ENCODE measurements at places on chromosomes 2 and 18.

- no peak for DNase-seq
These were observed 29.3 kb upstream of the LRRTM1 start for GRCh38 chr2:80333886-80334285.

DNA sequence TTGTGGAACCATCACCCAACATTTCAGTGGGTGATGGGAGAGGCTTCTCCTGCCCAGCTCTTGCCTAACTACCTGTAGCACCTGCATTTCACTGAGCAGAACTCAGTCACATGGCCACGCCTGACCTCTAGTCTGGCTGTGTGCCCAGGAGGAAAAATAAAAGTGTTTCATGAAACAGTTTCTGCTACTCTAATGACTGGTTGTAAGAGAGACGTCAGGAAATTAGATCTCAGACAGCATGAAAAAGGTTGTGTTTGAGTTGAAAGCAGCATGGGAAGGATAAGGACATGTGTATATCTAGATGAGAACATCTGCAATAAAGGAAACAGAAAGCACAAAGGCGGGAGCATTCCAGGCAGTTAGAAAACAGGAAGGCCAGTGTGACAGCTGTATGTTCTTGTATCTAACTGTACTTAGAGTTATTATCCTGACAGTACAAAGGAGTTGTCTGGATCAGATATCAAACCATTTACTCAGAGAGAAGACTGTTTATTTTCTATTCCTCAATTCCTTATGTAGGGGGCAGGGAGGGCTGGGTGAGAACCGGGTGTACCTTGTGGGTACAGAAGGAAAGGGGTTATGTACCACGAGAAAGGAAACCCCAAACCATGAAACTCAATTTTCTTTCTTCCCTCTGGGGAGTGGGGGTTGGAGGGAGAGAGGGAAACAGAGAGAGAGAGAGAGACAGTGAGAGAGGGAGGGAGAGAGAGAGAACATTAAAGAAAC, 307.4 kb upstream of the VWC2L start:
- no peak for DNase-seq

- no peak for DNase-seq
These were observed 34.9 kb upstream of the CYP26B1 start for GRCh38 chr2:72182547-72182946.

DNA sequence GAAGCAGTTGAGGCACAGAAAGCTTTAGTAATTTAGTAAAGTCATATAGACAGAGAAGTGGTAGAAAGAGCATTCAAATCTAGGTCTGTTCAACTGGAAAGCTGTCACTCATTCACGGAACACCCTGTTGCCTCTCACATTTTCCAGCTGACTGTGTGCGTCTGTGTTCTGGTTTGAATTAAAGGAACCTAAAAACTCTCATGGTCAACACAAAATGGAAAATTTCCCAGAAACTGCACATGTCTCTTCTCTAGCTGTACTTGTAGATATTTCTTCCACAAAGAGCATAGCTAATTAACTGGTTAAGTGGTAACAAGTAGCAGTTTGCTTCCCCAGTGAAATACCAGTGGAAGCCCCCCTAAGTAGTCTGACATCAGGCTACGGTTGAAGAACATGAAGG, 390.8 kb downstream of the TGIF1 start:
- no peak for DNase-seq

DNA sequence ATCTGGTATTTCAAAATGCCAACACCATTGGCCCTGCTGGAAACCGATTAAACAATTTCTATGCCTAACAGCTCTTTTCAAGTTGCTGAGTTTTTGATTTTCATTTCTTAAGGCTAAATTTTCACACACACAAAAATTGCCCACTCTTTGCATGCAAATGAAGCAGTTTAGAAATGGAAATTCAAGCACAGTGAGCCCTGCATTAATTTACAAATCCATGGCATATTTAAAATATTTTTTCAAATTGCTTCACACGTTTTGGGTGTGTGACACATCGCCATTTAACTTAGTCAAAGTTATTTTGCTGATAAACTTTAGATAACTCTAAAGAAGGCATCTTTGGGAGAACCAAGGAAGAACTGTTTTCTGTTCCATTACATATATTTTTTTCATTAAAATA, 184.8 kb downstream of the TXNL1 start:
- no peak for DNase-seq

- no peak for DNase-seq
These were observed 182.6 kb downstream of the ZNF804A start for GRCh38 chr2:184780944-184781343.

- no peak for DNase-seq
These were observed 64.9 kb downstream of the PPP1R1C start for GRCh38 chr2:182050333-182051135.

GRCh38 chr2:46699934-46700256, 215.7 kb downstream of the MCFD2 start:
- no peak for DNase-seq

- DNase-seq, result no peak
These were observed 1516.1 kb downstream of the RPIA start for GRCh38 chr2:90207454-90208058.

- no peak for DNase-seq
These were observed 3.7 kb upstream of the LRRFIP1 start for GRCh38 chr2:237623428-237624403.

DNA sequence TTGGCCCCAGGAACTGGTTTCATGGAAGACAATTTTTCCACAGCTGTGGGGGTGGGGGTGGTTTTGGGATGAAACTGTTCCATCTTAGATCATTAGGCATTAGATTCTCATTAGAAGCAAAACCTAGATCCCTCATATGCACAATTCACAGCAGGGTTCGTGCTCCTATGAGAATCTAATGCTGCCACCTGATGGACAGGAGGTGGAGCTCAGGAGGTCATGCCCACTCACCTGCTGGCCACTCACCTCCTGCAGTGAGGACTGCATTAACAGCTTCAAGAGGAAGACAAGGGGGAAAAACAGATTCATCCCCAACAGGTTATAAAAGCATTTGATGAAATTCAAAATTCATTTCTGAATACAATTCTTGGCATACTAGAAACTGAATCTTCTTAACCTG, 38.5 kb downstream of the THAP4 start:
- no peak for DNase-seq

DNA sequence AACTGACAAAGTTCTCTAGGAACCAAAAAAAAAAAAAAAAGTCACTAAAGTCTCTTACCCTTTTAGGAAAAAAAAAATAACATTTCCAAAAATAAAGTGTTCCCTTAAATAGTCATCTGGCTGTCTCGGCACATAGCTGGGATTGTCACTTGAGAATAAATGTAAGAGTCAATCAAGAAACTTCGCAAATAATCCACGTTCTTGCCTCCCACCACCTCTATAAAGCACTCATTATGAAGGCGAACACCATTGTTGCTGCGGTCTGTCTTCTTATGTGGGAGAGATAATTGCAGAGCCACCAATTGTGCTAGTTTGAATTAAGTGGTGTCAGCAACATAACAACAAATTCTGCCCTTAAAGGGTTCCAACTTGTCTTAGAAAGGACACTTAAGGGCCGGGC, 163.7 kb downstream of the FBXO15 start:
- DNase-seq, result no peak

DNA sequence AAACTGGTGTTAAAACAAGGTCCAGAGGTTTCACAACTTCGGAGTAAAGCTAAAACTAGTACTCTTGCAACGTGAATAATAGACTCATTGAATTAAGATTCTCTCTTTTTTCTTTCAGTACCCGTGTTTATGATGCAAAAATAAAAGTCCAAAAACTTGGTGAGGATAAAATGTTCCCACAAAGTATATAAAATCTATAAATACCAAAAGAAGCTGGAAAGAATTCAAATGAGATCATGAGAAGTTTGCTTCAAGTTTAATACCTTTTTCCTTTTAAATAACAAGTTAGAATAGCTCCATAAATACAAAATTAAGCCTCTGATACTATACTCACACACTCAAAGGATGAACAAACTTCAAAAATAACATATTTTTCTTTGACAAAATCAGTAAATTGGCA, 34.0 kb downstream of the METTL4 start:
- no peak for DNase-seq

DNA sequence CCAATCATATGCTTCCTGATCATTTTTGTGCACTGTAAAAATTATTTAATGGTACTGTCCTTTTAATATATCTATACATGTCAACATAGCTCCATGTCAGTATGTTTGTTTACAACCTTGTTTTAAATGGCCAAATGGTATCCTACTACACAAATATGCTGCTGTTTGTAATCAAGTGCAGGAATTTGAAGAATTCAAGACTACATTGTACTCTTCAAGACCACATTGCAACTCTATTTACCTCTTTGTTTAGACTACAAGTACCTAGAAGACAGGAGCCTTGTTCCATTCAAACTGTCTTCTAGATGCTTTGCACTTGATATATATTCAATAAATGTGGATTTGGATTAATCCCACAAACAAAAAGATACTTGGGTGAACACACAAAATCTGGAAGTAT, 41.7 kb downstream of the CNTNAP5 start:
- DNase-seq, result no peak

GRCh38 chr2:99786636-99787390, 297.0 kb upstream of the REV1 start:
- DNase-seq, result no peak

DNA sequence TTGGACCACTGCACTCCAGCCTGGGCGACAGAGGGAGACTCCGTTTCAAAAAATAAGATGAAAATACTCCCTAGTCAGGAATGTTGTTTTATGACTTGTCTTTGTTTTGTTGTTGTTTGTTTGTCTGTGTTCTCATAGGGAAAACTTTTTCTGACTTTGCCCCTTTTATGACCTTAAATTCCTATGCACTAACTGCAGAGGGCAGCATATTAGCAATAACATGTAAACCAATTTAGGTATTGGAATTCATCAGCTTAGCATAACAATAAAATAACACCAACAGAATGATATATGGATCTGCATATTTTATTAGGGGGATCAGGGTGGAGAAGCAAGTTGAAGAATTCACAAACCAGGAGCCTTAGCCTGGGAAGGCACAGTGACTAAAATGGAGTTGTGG, 631.5 kb downstream of the SUCLG1 start:
- no peak for DNase-seq

GRCh38 chr2:3323360-3324035, 54.1 kb downstream of the EIPR1 start:
- no peak for DNase-seq

DNA sequence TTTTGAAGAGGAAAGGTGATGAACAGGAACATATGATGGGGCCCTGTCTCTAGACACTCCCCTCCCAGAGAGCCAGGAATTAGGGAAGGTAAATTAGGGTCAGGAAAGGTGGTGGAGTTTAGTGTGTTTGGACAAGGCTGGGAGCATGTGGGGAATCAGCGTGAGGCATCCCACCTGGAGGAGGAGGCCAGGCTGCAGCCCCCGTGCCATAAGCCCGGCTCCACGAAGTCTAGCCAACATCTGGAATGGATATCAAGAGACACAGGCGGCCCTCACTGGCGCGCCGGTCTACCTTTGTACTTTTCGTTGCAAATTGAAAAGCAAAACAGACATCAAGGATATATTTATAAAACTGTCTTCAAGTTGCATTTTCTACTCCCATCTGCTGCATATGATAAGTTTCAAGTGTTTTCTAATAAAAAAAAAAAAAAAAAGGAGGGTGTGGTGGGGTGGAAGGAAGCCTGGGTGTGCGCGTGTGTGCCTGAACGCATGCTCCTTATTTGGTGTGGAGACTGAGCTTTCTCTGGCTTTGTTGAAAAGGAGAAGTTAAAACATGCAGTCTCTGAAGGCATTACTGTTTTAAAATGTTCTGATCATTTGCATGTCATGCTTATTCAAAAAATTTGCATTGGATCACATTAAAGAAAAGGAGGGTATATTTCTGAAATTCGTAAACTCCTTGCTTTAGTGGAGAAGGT, 546.7 kb upstream of the ID2 start:
- no peak for DNase-seq

- DNase-seq, result no peak
These were observed 208.1 kb upstream of the RND3 start for GRCh38 chr2:150695451-150696135.

GRCh38 chr2:46167406-46167805, 129.8 kb upstream of the EPAS1 start:
- DNase-seq, result no peak

DNA sequence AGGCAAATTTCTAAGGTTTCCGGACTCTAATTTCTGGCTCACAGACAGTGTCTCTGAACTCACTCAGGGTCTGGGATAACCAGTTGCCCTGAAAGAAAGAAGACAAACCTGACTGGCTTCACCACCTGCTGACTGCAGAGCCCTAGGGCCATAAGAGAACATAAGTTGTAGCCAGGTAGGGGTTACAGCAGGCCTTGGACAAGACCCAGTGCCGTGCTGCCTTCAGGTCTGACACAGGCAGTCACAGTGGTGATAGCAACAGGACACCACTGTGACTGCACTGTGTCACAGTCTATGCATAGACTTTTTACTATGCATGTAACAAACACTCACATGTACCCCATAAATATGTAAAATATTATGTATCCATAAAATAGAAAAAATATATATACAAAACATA, 508.5 kb downstream of the PID1 start:
- no peak for DNase-seq

- no peak for DNase-seq
These were observed 142.8 kb upstream of the ID2 start for GRCh38 chr2:8538931-8539621.

DNA sequence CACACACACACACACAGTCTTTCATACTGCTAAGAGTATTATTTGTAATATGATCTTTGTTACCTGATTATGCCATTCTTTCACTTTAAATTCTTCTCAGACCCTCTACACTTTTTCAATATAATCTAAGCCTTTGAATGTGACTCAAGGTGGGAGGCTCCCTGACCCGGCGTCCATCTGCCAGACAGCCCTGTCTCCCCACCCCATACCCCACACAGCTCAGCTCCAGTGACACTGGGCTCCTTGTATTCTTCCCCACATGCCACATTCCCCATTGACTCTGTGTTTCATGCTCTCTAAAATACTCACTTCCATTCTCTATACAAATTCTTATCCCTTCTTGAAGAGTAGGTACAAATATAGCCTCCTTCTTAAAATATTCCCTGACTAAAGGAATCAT, 442.2 kb downstream of the TGIF1 start:
- DNase-seq, result no peak

DNA sequence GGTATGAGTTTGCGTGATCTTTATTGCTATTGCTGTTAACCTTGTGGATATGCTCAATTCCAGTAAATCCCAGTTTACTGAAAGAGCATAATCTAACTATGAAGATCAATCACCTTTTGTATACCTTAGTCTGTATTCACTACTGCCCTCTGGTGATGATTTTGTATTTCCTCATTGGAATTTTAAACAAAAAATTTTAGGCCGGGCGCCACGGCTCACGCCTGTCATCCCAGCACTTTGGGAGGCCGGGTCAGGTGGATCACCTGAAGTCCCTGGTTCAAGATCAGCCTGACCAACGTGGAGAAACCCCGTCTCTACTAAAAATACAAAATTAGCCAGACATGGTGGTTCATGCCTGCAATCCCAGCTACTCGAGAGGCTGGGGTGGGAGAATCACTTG, 5.1 kb downstream of the COMMD1 start:
- no peak for DNase-seq

GRCh38 chr2:219419331-219420197, 1.4 kb downstream of the DES start:
- no peak for DNase-seq

GRCh38 chr2:3302751-3303582, 74.7 kb downstream of the EIPR1 start:
- no peak for DNase-seq
